ENCODE measurements at places on chromosomes 4 and X.

DNA sequence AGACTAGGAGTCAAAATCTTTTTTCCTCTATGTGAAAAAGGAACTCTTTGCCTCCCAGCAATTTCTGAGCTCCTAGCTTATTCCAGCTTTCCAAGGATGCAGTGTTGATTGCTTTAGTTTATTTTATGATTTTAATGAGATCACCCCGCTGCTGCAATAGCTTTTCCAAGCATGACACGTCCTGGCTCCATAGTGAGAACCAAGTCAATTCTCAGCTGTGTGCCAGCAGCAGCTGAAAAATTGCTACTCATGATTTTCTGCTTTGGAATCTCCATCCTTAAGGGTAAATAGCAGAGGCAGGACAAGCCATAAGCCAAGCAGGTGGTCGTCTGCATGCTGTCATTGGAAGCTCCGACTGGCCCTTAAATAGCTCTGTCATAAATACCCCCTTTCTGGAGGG lies 64.5 kb downstream of the FTHL17 start:
- no peak for DNase-seq

- no peak for DNase-seq
Observed at GRCh38 chr4:85842540-85842939, 367.6 kb downstream of the ARHGAP24 start.

DNA sequence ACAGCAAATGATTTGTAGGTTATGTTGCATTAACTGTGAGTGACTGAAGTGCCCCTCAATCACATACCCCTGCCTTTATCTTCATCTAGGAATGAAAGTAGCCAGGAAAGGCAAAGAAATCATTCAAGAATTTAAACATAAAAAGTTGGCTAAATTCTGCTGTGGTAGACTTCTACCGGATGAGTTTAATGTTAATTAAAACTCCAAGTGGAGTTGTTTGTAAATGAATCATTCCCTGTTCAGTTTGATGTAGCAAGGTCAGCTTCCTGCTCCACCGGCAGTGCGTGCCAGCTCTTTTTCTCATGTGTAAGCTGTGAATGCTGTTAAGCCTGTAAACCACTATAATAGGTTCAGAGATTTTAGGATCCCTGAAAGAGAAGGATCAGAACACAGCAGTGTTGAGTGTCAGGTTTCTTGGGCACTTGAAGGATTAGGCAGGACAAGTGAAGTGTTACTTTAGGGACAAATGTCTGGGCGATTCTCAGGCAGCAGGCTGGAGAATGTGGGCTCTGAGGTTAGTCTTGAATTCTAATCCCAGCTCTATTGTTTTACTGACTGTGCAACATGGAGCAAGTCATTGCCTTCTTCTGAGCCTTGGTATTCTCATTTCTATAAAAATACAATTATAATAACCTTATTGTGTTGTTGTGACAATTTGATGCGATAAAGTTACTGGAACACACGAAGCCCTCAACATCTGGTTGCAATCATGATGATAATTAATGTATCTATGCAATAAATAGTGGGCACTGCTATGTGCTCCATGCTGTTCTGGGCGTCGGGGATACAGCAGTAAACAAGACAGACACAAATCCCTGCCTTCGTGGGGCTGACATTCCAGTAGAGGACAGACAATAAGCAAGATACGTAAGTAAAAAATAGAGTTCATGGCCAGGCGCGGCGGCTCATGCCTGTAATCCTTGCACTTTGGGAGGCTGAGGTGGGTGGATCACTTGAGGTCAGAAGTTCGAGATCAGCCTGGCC lies 112.0 kb downstream of the SHROOM3 start:
- peak; percentile 59 for DNase-seq

- DNase-seq: no peak
Observed at GRCh38 chrX:37409278-37409677, 60.1 kb downstream of the PRRG1 start.

DNA sequence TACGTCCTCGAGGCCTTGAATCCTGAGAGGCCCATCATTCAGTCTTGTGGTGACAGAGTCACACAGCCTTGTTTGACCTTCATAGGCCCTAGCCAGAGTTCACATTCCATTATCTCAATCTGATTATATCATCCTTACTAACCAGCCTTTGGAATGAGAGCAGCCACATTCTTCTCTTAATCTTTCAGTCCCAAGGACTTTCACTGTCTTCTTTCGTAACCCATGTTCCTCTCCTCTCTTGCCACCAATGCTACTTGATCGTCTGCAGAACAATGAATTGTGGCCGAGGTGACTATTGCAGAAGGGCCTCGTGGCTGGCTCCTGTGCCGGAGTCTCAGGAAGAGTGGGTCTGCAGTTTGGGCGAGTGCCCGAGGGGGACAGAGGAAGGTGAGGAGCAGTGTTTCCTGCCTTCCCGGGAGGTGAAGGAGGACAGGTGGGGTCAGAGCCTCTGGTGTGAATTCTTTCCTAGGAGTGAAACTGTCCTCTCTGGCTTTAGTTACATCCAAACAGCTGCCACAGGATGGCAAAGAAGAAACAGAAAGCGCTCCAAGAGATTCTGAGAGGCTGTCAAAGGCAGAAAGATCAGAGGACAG lies 94.6 kb downstream of the LIMCH1 start:
- no peak for DNase-seq

GRCh38 chr4:4428966-4429875 lies 42.3 kb downstream of the NSG1 start:
- no peak for DNase-seq

GRCh38 chr4:102781570-102781969 lies 20.8 kb upstream of the MANBA start:
- no peak for DNase-seq

- DNase-seq: no peak
Observed at GRCh38 chrX:119340606-119341205, 58.4 kb upstream of the SLC25A43 start.

GRCh38 chr4:5470318-5471198 lies 237.8 kb downstream of the EVC2 start:
- DNase-seq: no peak

DNA sequence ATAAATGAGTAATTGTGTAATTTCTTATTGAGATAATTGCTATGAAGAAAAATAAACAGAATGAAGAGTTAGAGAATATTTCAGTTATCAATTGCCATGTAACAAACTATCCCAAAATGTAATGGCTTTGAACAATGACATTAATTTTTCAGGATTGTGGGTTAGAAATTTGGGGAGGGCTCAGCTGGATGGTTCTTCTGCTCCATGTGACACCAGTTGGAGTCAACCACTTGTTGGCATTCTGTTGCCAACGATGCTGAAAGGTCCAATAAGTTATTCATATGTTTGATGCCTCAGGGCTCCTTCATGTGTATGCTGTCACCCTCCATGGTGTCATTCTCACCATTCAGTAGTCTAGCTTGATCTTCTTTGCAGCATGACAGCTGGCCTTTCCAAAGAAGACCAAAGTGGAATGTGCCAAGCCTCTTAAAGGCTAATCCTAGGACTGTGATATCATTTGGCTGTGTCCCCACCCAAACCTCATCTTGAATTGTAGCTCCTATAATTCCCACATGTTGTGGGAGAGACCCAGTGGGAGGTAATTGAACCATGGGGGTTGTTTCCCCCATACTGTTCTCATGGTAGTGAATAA lies 20.9 kb upstream of the CCDC149 start:
- DNase-seq: no peak

DNA sequence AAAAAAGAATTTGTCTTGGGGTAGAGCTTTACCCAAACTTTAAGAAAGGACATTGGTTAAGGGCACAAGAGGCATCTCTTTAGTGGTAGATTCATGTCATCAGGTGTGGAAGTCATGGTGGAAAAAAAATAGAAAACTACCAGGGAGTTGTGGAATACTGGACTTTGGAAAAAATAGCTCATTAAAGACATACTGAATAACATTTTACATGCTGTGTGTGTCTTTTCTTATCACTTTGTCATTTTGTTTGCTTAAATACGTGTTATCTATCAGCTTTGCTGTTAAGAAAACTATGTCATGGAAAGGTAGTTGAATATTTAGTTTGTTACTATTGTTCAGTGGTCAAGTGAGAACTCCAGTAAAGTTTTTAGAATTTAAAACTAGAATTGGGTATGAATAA lies 147.0 kb downstream of the CCSER1 start:
- DNase-seq: no peak

- no peak for DNase-seq
Observed at GRCh38 chrX:107522901-107523300, 73.4 kb downstream of the FRMPD3 start.

DNA sequence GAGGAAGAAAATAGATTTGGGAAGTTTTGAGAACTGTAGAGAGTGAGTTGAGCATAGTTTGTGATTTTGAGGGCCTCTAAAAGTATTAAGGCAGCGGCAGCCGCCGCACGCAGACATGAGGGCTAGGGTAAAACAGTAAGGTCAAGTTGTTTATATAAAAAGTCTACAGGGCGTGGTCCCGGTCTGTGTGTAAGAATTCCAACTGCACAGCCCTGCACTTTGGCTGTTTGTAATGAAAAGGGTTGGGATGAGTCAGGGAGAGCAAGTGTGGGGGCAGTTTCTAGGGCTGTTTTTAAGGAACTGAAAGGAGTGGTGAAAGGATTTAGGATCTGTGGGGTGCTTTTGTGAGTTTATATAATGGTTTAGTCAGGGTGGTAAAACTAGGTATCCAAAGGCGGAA lies 55.0 kb downstream of the BEX3 start:
- no peak for DNase-seq

GRCh38 chrX:68177542-68177941 lies 255.8 kb downstream of the OPHN1 start:
- no peak for DNase-seq

DNA sequence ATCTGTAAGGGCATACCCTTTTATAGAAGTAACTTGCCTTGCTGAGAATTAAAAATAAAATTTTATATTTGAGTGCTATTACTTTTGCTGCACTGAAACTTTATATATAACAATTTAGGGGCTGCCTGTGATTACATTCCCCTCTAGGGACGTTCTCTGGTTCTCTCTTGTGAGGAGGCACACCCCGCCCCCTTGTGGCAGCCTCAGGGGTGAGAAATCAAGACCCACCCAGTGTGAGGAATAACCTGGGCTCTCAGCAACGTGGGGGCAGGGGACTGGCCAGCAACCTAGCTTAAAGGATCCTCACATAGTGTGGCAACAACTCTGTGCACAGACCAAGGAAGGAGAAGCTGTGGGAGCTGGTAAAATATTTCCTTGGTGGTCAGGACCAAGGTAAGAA lies 43.7 kb downstream of the MAGEA9 start:
- DNase-seq: no peak

DNA sequence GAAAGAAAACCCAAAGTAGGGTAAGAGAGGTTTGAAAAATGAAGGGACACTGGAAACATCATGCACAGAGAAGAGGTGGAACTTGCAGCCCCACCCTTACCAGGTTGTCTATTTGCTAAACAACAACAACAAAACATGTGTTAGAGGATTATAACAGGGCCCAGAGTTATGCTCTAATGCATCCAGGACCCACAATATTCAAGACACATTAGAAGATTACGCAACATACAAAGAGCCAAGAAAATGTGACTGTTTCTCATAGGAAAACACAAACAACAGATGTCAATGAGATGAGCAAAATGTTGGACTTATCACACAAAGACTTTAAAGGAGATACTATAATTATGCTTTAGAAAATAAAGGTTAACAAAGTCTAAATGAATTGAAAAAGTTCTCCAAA lies 128.5 kb downstream of the LRBA start:
- no peak for DNase-seq

- no peak for DNase-seq
Observed at GRCh38 chrX:123277821-123278220, 93.7 kb downstream of the GRIA3 start.

DNA sequence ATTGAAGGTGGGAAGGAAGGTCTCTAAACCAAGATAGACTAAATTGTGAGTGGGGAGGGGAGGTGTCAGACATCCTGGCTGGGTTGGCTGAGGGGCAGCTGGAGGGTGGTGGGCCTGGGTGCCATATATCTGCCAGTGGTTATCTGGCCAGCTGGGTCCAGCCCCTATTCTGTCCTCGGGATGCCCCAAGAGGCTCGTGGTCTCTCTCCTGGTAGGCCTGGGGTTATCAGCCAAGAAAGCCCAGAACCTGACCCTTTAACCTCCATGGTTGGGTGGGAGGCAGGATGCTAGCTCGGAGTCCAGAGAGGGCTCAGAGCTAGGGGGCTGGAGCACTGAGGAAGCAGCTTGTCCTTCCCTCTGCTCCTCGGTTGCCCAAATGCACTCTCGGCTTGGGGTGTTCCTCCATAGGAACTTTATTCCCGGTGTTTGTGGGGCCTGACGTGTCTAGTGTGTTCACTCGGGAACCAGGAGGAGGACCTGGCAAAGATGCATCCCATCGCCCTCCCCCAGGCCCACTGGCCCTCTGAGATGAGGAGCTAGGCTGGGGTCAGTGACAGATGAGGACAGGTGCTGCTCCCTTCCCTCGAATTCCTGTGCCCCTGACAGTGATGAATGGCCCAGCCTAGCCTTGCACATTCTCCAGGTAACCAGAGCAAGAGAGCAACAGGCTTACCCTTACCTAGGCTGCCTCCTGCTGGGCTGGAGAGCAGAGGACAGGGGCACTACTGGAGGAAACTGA lies 5.2 kb upstream of the EFNB1 start:
- no peak for DNase-seq
